HT1080 (cell line): ENCODE measurements at places on chromosomes 6 and 20.

GRCh38 chr6:67231092-67231491 is 1404.0 kb upstream of the ADGRB3 start:
- DNase-seq, result no peak

DNA sequence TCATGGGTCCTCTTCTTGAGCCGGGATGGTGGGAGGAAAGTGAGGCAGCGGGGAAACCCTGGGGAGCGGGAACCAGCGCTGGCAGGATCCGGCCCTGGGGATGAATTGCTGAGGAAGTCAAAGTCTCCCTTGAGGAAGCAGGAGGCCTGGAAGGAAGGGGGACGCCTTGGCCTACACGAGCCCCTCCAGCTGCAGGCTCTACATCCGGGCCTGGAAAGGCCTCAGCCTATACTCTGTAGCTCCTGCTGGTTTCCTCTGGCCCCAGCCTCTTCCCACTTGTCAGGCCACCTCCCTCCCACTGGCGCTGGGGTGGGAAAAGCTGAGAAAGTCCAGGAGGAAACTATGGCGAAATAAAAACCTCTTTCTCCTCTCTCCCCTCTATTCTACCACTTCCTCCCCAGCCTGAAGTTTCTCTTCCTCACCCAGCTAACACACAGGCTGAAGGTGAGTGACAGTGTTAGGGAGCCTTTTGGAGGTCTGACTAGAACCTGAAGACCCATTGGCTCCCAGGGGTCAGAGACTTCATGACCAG is 14.9 kb downstream of the TREML2 start:
- no peak for DNase-seq

GRCh38 chr20:3084986-3085360 is 449 bp upstream of the AVP start:
- no peak for DNase-seq

DNA sequence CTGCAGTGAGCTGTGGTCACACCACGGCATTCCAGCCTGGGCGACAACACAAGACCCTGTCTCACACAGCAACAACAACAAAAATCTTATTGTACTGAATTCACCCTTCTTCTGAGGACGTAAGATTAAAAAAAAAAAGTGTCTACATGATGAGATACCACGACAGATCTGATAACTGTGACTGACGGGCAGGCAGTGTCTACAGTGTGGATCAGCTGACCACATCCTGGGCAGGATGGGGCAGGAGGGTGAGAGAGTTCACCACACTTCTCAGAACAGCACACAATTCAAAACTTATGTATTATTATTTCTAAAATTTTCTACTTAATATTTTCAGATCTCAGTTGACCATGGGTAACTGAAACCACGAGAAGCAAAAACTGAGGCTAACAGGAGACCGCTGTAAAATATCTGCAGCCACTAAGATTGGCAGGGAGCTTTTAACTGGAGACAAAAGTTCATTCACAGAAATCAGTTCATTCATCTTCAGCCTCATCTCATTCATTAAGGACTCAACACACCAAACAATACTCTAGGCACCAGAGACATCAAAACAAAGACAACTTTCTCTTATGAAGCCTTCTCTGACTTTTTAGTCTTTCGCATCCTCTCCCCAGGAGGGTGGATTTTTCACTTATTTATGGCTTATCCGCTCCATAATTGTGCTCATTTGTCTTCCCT is 15.7 kb upstream of the NHSL1 start:
- DNase-seq, result peak; percentile 11

DNA sequence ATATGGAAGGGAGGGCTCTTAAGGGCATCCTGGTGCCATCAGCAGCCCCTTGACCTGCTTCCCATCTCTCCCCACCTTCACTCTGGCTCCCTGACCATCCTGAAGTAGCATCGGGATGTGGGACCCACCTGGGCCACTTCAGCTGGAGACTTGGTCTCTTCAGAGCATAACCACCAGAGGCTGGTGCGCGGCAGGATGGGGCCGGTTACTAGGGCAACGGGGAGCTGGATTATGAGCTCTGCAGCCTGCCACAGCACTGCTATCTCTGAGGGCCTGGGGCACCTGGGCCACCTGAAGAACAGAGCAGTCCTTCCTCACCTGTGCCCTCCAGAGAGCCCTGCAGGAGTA is 79.7 kb downstream of the SYNJ2 start:
- no peak for DNase-seq

GRCh38 chr6:16236631-16237199 is 1.7 kb upstream of the GMPR start:
- peak; percentile 28 for DNase-seq
